ENCODE measurements at places on chromosomes 2 and 18. TPM values are rescaled to one million over a fixed set of nuclear protein-coding genes. Genes with fewer than 3 reads are reported as not detected.

DNA sequence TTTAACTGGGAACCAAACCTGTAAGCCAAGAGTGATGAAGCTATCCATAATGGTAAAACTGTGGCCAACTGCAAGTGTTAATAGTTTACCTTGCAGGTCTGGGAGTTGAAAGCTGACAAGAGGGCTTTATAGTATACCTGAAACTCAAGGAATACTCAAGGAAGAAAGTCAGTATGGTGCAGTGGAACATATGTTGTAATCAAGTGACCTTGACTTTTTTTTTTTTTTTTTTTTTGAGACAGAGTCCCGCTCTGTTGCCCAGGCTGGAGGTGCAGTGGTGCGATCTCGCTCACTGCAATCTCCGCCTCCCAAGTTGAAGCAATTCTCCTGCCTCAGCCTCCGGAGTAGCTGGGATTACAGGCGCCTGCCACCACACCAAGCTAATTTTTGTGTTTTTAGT is 27.6 kb downstream of the VIL1 start:
- no peaks in the 10 kb centered on the region for H3K4me1 ChIP-seq
- no peaks in the 10 kb centered on the region for H3K27me3 ChIP-seq
- no peak overlapping the region for H3K27ac ChIP-seq
- no peaks in the 10 kb centered on the region for H3K36me3 ChIP-seq

DNA sequence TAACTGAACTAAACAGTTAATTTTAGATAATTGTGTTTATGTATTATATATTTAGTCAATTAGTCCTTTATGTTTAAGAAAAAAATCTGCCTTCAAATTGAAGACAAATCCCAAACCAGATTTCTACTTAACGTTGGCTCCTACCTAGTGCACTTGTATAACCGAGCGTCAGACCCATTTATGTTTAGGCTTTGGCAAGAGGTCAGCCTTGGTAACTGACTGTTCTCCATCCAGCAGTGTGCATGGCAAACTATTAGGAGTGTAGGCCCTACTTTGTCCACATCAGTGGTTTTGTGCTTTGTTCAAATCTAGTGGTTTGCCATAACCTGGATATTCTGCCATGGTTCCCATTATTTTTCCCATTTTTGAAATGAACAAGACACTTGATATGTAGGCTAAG is 114.8 kb downstream of the MIB1 start:
- H3K4me1 ChIP-seq: no peaks in the 10 kb centered on the region
- H3K36me3 ChIP-seq: peaks cover 10% of the 10 kb centered on the region
- H3K4me3 ChIP-seq: no peak overlapping the region
- H3K27ac ChIP-seq: no peak overlapping the region

FSIP2 gene
- 1.5 TPM for total RNA-seq

- no peak overlapping the region for H3K4me3 ChIP-seq
- no peaks in the 10 kb centered on the region for H3K4me1 ChIP-seq
- H3K27me3 ChIP-seq: no peaks in the 10 kb centered on the region
- no peak for DNase-seq
Observed at GRCh38 chr2:232897598-232898408, 27.7 kb downstream of the SNORC start.

ALPI gene
- total RNA-seq: not detected

DNA sequence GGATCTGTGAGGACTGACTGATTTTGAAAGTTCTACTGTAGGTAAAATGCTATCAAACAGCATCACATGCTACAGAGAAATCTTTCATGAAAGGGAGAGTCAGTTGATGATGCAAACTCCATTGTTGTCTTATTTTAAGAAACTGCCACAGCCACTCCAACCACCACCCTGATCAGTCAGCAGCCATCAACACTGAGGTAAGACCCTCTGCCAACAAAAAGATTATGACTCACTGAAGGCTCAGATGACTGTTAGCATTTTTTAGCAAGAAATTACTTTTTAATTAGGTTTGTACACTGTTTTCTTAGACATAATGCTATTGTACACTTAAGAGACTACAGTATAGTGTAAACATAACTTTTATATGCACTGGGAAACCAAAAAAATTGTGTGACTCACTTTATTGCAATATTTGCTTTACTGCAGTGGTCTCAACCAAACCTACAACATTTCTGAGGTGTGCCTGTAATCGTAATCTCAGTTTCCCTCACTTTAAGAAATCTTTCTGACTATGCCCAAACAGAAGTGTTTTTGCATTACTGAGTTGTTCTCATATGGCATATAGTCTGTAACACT is 42.8 kb downstream of the METTL8 start:
- H3K36me3 ChIP-seq: no peaks in the 10 kb centered on the region
- no peaks in the 10 kb centered on the region for H3K27me3 ChIP-seq
- no peak overlapping the region for H3K27ac ChIP-seq
- no peak for DNase-seq

CCDC85A gene
- 24.8 TPM for total RNA-seq

SOX11 gene
- not detected for total RNA-seq

IL36B gene
- total RNA-seq: not detected

DNA sequence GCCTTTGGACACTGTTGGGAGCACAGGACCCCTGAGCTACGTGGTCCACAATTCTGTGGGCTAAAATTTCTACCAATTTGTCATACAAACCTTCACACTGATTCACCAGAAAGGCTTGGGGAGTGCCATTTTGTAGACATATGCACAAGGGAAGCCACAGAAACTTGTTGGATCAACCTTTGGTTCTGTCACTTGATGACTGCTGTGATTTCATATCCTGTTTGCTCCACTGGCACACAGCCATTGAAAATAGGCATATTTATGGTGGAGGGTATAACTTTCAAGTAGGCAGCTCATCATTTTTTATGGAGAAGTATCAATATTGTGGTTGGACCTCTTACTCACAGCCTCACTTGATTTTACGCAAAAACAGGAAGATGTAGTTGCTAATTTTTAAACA is 10.5 kb downstream of the NAPG start:
- peaks cover 23% of the 10 kb centered on the region for H3K36me3 ChIP-seq
- H3K27ac ChIP-seq: no peak overlapping the region
- DNase-seq: no peak
- H3K4me1 ChIP-seq: no peaks in the 10 kb centered on the region

DNA sequence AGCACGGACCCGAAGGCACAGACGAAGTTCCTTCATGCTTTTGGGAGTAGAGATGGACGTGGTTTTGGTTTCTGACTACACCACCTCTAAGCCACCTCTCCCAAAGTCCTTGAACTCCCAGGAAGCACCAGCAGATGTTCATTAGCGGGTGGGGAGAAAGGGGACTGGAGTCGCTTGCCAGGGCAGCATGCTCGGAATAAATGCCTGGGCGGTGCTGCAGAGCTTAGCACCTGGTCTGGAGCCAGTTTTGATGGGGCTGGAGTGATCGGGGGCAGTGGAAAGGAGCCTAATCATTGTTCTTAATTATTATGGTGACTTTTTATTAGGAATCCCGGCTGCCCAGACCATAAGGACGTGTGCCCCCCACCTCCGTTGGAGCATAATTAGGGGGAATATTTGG is 220.8 kb downstream of the TFCP2L1 start:
- DNase-seq: no peak
- H3K36me3 ChIP-seq: no peaks in the 10 kb centered on the region
- no peaks in the 10 kb centered on the region for H3K27me3 ChIP-seq
- H3K4me1 ChIP-seq: no peaks in the 10 kb centered on the region
- H3K4me3 ChIP-seq: no peak overlapping the region

DNA sequence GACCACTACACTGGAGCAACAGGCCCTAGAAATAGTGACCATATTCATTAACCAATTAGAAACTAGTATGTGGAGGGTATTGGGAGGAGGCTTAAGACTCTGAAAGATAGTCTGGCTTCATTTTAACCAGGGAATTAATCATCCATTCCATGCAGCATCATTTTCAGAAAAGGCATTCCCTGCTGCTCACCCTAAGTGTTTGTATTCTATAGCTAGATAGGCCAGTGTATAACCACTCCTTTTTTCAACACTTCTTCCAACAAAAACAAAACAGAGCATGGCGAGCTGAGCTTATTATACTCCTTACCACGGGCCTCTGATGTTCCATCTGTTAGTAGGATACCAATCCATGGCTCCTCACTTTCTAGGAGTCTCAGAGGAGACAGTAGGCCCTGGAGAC is 112.0 kb upstream of the PKDCC start:
- H3K36me3 ChIP-seq: no peaks in the 10 kb centered on the region
- H3K4me3 ChIP-seq: no peak overlapping the region
- DNase-seq: no peak
- H3K4me1 ChIP-seq: peaks cover 14% of the 10 kb centered on the region
- H3K27me3 ChIP-seq: no peaks in the 10 kb centered on the region
- no peak overlapping the region for H3K27ac ChIP-seq

DNA sequence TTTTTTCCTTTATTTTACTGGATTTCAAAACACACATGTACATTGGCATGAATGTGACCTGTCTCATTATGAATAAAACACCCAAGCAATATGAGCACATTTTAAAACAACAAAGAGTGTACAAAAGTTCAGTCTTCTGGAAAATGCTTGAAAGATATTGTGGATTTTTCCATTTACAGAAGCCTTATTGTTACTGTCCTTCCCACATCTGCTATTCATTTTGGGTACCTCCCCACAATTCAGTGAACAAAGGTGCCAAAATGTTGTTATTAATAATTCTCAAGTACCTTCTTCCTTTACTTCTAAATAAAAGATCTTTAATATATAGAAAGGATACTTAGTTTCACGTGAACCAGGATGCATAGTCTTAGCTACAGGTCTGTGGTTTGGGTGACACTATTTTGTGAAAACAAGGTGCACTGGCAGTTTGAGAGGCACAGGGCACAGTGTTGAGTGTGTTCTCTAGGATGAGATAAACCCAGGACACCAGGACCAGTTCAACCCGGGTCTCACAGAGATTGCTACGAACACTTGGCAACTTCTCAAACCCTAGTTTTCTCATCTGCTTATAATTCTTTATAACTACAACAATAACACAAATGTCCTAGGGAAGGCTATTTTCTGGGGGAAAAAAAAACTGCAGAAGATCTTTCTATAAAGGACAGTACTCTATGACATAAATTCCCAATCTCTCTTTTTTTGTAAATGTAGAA is 84.5 kb upstream of the GALNT5 start:
- no peak for DNase-seq
- H3K4me3 ChIP-seq: no peak overlapping the region
- no peaks in the 10 kb centered on the region for H3K36me3 ChIP-seq
- no peaks in the 10 kb centered on the region for H3K4me1 ChIP-seq
- no peak overlapping the region for H3K27ac ChIP-seq

GRCh38 chr18:10953672-10954071 is 195.7 kb downstream of the PIEZO2 start:
- H3K4me1 ChIP-seq: peaks cover 3% of the 10 kb centered on the region
- no peak for DNase-seq
- H3K36me3 ChIP-seq: no peaks in the 10 kb centered on the region
- no peak overlapping the region for H3K4me3 ChIP-seq

GRCh38 chr2:216632952-216633615 is at the start of gene IGFBP2:
Gene IGFBP2 (plus strand): TSS chr2:216633420. CDS start chr2:216633524, 104 bp downstream.
- H3K27me3 ChIP-seq: no peaks in the 10 kb centered on the region
- H3K4me1 ChIP-seq: peaks cover 8% of the 10 kb centered on the region
- H3K27ac ChIP-seq: no peak within 1 kb of the TSS
- no peaks in the 10 kb centered on the region for H3K36me3 ChIP-seq

ZDBF2 gene
- 14.6 TPM for total RNA-seq

SYT4 gene
- total RNA-seq: not detected

DNA sequence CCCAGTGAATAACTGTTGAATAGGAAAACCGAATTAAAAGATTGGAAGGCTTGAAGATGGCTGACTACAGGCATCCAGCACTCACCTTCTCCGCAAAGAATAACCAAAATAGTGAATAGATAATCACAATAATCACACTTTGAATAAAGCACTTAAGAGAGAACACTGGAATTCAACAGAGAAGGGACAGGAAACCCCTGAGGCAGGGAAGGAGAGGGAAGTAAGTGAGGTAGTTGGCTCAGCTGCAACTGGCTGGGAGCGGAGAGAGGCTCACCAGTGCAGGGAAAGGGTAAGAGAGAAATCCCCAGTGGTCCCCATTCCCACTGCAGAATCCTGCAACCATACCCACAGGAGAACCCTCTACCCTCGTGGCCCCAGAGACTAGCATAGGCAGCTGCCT is 246.6 kb upstream of the NCKAP5 start:
- H3K27me3 ChIP-seq: no peaks in the 10 kb centered on the region
- H3K4me3 ChIP-seq: no peak overlapping the region
- no peak for DNase-seq
- H3K36me3 ChIP-seq: no peaks in the 10 kb centered on the region
- peaks cover 7% of the 10 kb centered on the region for H3K4me1 ChIP-seq
- H3K27ac ChIP-seq: no peak overlapping the region

GRCh38 chr2:3127710-3128109 is 249.9 kb downstream of the EIPR1 start:
- H3K4me3 ChIP-seq: no peak overlapping the region
- H3K4me1 ChIP-seq: no peaks in the 10 kb centered on the region
- no peaks in the 10 kb centered on the region for H3K27me3 ChIP-seq
- H3K36me3 ChIP-seq: no peaks in the 10 kb centered on the region
- H3K27ac ChIP-seq: no peak overlapping the region
- DNase-seq: no peak

DNA sequence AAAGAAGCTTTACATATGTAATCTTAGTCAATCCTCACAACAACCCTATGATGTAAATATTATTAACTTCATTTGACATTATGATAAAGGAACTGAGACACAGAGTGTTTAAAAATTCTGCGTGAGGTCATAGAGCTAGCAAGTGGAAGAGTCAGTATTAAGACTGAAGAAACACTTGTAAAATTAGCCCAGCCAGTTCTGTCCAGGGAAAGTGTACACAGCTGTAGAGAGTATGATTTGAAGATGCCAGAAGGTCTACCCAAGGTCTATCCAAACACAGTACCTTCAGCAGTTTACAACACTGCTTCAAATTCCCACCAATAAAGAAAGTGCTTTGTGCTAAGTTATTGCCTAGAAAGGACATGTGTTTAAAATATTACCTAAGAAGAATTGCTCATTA is 51.7 kb upstream of the ITPRID2 start:
- H3K4me3 ChIP-seq: no peak overlapping the region
- DNase-seq: no peak
- H3K36me3 ChIP-seq: no peaks in the 10 kb centered on the region
- H3K27ac ChIP-seq: no peak overlapping the region

- no peak for DNase-seq
- H3K4me3 ChIP-seq: no peak overlapping the region
Observed at GRCh38 chr2:196409376-196409775, 230.1 kb upstream of the CCDC150 start.

GRCh38 chr18:22283397-22283796 is 114.0 kb downstream of the GATA6 start:
- no peaks in the 10 kb centered on the region for H3K27me3 ChIP-seq
- H3K4me1 ChIP-seq: peaks cover 6% of the 10 kb centered on the region
- DNase-seq: no peak
- H3K36me3 ChIP-seq: no peaks in the 10 kb centered on the region
- H3K27ac ChIP-seq: no peak overlapping the region

DNA sequence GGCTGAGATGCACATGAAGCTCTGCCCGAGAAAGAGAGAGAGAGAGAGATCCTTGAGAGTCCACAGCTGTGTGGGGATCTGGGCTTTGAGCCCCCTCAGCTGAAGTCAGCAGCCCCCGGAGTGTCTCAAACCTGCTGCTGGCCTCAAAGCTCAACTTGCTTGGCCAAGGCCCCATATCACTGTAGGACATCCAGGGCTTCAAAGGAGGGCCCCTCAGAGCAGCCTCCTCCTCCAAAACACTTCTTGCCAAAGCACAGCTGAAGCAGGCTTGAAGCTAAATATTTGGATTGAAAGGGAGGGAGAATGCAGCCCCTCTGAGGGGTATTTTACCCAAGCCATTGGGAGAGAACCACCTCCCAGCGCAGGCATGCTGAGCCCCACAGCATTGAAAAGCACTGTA is 357.6 kb downstream of the OSR1 start:
- no peak overlapping the region for H3K27ac ChIP-seq
- no peak overlapping the region for H3K4me3 ChIP-seq
- no peaks in the 10 kb centered on the region for H3K27me3 ChIP-seq
- no peaks in the 10 kb centered on the region for H3K4me1 ChIP-seq
- H3K36me3 ChIP-seq: no peaks in the 10 kb centered on the region

All from thyroid gland (tissue), 4 donors.